Pancreas (tissue), 10 donors: ENCODE measurements at places on chromosomes 6 and 20. TPM values are rescaled to one million over a fixed set of nuclear protein-coding genes. Genes with fewer than 3 reads are reported as not detected.

DNA sequence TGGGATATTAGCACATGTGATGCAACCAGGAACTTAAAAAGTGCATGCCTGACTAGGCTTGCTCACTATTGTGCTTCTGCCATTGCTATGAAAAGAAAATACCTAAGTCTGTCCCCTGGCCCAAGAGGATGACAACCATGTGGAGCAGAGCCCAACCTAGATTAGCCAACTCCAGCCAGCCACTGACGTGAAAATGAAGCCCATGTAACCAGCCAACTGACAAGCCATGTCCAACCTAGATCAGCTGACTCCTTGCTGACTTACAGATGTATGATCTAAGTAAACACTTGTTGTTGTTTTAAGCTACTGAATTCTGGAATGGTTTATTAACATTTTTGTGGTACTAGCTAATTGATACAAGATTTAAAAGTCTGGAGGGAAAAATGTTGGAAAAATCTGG lies 47.5 kb downstream of the PIGU start:
- no peak for DNase-seq

DNA sequence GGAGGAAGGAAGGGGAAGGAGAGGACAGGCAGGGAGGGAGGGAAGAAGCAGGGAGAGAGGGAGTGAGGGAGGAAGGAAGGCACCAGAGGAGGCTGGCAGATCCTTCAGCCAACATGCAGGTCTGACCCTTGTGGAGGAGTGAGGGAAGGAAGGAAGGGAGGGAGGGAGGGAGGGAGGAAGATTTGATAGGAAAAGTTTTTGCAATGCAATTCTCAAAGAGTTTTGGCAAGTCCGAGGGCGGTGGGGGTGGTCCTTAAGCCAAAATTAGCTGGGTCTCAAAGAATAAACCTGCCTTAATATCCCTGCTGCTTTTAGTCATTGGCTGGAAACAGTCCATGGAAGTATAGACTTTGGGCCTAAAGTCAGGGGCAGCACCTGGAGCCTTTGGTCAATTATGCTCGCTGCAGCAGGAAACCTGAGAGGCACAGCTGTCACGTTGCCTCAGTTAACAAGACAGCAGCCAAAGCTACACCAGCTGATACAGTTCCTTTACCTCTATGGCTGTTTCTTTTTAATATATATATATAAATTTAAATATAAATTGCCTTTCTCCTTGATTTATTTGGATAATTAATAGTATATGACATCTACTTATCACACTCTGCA lies 115.7 kb upstream of the RALGAPA2 start:
- no peak for DNase-seq

- DNase-seq, result no peak
Measured at GRCh38 chr6:167670938-167671338, 155.8 kb upstream of the AFDN start.

DNA sequence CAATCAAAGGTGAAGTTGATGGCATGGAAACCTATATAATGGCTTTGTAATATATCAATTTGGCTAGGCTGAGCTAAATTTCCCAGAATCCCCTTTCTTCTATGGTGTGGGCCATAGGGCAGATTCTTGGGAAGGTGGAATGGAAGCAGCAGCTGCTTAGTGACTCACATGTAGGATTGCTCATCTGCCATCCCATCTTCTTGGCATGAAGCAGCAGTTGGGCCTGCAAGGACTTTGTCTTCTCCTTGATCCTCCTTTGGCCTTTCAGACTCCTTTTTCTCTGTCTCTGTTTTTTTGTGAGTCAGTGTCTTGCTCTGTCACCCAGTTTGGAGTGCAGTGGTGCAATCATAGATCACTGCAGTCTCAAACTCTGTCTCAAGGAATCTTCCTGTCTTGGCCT lies 52.6 kb upstream of the CEP162 start:
- DNase-seq, result no peak

RIPPLY2 gene
- total RNA-seq, result 0.28 TPM

DNA sequence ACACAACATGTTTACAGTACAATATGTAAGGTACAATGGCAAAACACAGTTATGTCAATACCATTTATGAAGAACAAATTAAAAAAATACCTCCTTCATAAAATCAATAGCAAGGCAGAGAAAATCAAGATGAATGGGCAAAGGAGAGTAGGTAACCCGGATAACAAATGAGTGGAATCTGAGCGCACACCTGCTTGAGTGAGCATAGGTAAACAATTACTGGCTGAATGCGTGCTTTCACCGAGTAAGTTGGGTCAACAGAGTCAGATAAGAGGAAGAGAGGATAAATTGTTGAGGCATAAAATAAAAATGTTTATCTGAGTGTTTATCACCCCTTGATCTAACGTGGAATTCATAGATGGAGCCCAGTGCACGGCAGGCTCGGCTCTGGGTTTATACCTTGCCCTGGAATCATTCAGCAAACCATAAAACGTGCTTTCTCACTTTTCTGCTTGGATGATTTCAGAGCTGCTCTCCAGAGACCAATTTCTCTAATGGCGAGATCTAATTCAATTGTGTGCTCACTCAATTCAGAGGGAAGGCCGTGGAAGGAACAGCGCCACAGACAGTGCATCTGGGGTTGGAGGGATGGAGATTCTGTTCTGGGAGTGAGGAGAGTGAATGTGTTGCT lies 224.8 kb upstream of the MAP3K7 start:
- DNase-seq, result no peak
